ENCODE measurements at places on chromosomes 3 and 15. TPM values are rescaled to one million over a fixed set of nuclear protein-coding genes. Genes with fewer than 3 reads are reported as not detected.

TRA2B gene
- 300 TPM for total RNA-seq

ROBO1 gene
- total RNA-seq, result 40.0 TPM

DNA sequence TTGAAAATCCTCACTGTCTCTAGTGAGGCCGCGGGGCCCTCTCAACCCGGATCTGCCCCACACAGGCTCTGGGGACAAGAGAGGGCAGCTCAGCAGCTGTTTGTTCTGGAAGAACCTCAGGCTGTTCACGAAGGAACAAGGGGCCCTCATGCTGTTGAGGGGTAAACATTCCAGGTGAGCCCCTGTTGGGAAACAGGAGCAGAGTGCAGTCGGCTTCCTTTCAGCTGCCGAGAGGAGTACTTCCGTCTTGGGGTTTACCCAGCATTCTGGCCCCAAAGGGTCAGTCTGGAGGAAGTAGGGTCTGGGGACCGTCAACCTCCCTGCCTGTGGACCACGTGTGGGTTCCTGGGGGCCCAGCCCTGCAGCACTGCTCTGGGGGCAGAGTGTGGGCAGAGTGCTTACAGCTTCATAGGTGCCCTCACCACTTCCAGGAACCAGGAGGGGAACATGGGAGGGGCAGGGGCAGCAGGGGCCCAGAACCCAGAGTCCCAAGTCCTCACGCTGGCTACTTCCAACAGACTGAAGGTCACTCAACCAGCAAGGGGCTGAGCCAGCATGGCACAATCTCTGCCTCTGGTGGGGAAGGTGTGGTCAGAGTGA is 49.2 kb upstream of the CTSH start:
- DNase-seq, result no peak

DNA sequence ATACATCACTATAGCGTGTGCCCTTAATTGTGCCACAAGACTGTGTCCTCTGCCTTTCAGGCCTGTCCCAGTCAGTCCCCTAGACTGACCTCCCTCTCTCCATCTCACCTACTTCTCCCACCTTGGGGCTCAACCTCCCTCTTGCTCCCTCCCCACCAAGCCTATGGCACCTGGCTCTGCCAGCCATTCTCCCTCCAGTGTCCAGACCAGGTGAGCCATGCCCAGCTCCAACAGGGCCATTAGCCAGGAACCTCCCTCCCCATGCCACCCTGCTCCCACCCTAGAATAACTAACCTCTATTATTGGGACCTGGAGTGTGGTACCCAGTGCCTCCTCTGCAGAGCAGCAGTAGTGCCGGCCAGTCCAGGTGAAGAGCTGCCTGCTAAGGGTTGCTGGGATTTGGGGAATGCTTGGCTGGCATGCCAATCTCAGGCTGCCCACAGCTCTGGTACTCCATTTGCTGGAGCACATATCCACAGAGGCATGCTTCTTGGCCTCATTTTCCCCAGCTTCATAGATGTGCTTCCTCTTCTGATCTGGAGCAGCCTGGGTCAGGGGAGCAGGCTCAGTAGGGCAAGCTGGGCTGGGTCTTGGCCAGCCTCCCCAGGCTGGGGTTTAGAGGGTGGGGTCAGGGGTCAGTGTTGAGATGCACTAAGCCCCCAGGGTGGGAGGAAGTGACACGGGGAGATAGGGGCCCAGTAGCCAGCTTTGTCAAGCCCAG is 38.8 kb downstream of the SAXO2 start:
- no peak for DNase-seq

GRCh38 chr15:63329567-63330350 is 51.9 kb downstream of the CA12 start:
- DNase-seq, result no peak
